Memory B cell (primary cell): ENCODE measurements at places on chromosomes 5 and 9.

- no peak overlapping the region for H3K4me3 ChIP-seq
- no peaks in the 10 kb centered on the region for H3K4me1 ChIP-seq
- H3K27me3 ChIP-seq: no peaks in the 10 kb centered on the region
- DNase-seq: no peak
Observed at GRCh38 chr9:125075997-125076396, 67.3 kb downstream of the SCAI start.

- H3K27ac ChIP-seq: no peak overlapping the region
- no peaks in the 10 kb centered on the region for H3K36me3 ChIP-seq
- H3K4me3 ChIP-seq: no peak overlapping the region
- no peaks in the 10 kb centered on the region for H3K4me1 ChIP-seq
- peaks cover 6% of the 10 kb centered on the region for H3K27me3 ChIP-seq
Observed at GRCh38 chr9:84368601-84369000, 28.0 kb upstream of the SLC28A3 start.

GRCh38 chr9:114282507-114282906, 40.4 kb upstream of the ORM1 start:
- no peak overlapping the region for H3K4me3 ChIP-seq
- H3K4me1 ChIP-seq: no peaks in the 10 kb centered on the region
- DNase-seq: no peak
- H3K27me3 ChIP-seq: peaks cover 11% of the 10 kb centered on the region

DNA sequence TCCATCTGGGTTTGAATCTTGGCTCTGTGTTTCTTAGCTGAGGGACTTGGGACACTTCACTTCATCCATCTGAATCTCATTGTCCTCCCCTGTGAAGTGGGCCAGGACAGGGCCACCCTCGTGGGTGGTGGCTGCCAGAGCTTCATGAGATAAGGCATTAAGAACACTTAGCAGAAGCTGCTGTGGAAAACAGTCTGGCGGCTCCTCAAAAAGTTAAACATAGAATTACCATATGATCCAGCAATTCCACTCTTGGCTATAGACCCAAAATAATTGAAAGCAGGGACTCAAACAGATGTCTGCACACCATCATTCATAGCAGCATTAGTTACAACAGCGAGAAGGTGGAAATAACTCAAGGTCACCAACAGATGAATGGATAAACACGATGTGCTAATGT, 42.4 kb upstream of the GGTA1 start:
- no peaks in the 10 kb centered on the region for H3K36me3 ChIP-seq
- peaks cover 11% of the 10 kb centered on the region for H3K27me3 ChIP-seq
- DNase-seq: no peak
- H3K4me1 ChIP-seq: peaks cover 4% of the 10 kb centered on the region

DNA sequence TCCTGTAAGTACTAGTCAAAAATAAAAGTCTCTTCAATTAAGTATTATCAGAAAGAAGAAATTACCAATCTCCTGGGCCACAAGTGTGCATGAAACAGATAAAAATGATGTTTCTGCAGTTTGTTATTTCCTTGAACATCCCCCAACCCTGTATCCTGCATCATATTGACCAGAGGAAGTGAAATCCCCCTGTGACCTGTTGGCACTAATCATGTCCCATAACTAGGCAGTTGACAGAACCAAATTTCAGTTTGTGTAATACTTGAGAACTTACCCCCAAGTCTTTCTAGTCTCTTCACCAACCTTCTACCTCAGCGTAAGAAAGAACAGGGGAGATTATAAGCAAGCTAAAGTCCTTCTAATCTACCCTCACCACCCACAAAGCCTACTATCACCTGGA, 368.2 kb upstream of the PDE4D start:
- H3K36me3 ChIP-seq: no peaks in the 10 kb centered on the region
- H3K4me3 ChIP-seq: no peak overlapping the region
- H3K27ac ChIP-seq: no peak overlapping the region
- H3K4me1 ChIP-seq: peaks cover 5% of the 10 kb centered on the region
- no peak for DNase-seq
- H3K27me3 ChIP-seq: no peaks in the 10 kb centered on the region

- H3K27me3 ChIP-seq: no peaks in the 10 kb centered on the region
- H3K4me1 ChIP-seq: no peaks in the 10 kb centered on the region
- H3K27ac ChIP-seq: no peak overlapping the region
- H3K4me3 ChIP-seq: no peak overlapping the region
Observed at GRCh38 chr5:51556833-51557232, 173.6 kb downstream of the ISL1 start.

GRCh38 chr9:114588210-114588609, 641 bp downstream of the ATP6V1G1 start:
- H3K36me3 ChIP-seq: peaks cover 10% of the 10 kb centered on the region
- H3K27me3 ChIP-seq: no peaks in the 10 kb centered on the region
- H3K27ac ChIP-seq: peak overlapping the region; percentile 96

DNA sequence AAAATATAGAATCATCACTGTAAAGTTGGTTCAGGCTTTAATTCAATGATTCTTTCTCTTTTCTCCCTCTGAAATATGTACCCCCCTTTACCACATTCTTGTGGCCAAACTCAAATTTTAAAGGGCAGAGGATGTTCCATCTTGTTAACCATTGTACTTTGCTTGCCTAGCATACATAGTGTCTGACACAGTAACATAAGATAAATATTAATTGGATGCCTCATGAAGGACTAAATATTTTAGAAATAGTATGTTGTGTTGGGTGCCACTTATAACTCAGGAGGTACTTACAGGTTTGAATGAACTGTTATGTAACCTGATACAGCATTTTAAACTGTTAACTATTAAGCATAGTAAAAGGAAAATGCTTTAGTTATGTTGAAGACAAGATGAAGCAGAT, 71.5 kb downstream of the NIPBL start:
- no peak overlapping the region for H3K4me3 ChIP-seq
- no peak for DNase-seq
- H3K27ac ChIP-seq: no peak overlapping the region
- peaks cover 34% of the 10 kb centered on the region for H3K4me1 ChIP-seq
- H3K36me3 ChIP-seq: no peaks in the 10 kb centered on the region

DNA sequence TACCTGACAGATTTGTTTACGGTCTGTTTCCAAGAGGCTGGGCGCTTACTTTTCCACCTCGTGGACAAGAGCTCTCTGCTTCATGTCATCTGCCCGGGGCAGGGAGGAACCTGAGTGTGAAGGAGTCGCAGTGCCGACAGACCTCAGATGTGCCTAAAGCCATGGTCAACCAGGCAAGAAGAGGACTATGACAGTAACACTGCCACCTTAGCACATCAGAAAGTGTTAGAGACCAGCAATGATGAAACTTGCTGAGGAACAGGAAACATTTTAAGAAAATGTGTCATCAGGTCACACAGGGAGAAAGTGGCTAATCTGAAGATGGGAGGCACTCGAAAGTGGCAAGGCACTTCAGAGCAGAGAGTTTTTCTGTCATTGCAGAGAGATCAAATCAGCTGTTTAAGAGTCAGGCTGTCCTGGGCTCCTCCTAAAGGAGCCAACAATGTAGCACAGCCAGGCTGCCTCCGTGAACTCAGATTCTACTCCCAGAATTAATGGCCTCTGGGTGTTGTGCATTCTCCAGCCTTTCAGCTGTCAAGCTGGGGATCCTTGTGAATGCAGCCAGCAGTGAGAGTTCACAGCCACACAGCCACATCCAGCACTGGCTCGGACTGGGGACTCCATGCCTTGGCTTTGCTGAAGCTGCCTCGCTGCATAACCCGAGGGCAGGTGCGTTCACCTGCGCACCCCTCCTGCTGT, 94.6 kb downstream of the RAPGEF1 start:
- DNase-seq: no peak
- peak overlapping the region; percentile 82 for H3K27ac ChIP-seq
- H3K4me3 ChIP-seq: no peak overlapping the region
- no peaks in the 10 kb centered on the region for H3K27me3 ChIP-seq
- H3K36me3 ChIP-seq: peaks cover 21% of the 10 kb centered on the region

GRCh38 chr9:33372900-33373299, 29.5 kb downstream of the AQP7 start:
- H3K27ac ChIP-seq: peak overlapping the region; percentile 75
- H3K27me3 ChIP-seq: no peaks in the 10 kb centered on the region
- H3K4me1 ChIP-seq: no peaks in the 10 kb centered on the region

DNA sequence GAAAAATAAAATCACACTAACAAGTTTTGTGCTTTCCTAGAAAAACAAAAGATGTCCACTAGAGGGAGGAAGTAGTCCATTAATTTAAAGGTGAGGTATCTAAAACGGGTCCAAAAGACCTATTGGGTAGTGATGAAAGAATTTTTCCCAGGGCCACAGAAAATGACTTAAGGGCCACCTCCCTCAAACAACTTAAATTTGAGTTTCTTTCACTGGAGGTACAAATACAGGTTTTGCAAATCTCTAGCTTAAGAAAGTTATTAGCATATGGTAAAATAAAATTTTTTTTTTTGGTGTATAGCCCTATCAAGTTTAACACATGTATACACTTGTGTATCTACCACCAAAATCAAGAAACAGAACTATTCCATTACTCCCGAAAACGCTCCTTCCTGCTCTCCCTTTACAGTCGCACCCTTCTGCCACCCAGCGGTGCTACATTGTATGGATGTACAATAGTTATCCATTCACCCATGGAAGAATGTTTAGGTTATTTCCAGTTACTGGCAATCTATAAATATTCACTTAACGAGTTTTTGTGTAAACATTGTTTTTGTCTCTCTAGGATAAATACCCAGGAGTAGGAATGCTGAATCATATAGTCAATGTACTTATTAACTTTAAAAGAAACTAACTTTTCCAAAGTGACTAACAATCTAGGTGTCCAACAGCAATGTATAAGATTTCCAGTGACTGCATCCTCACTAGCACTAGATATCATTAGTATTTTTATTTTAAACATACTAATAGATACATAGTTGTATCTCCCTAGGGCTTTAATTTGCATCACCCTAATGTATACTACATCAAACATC, 21.9 kb downstream of the DEPDC1B start:
- H3K36me3 ChIP-seq: no peaks in the 10 kb centered on the region
- DNase-seq: no peak
- no peaks in the 10 kb centered on the region for H3K27me3 ChIP-seq
- no peaks in the 10 kb centered on the region for H3K4me1 ChIP-seq
- peak overlapping the region; percentile 45 for H3K27ac ChIP-seq

DNA sequence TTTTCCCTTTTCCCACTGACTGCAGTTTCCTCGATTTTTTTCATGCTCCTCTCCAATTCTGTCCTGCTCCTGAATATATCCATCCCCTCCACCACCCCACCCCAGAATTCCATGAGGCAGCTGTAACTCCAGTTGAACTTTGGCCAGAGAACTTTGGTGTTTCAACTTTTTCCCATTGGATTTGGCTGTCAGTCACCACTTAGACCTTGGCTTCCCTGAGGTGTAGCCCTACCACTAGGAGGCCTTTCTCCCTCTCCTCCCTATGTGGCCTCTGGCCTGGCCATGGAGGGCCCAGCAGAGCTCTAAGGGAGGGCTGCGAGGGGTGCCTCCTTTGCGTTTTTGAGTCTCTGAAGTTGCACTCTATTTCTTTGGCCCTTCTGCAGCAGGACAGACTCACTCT, 261.3 kb downstream of the PIK3R1 start:
- H3K4me3 ChIP-seq: no peak overlapping the region
- no peak overlapping the region for H3K27ac ChIP-seq
- no peak for DNase-seq
- no peaks in the 10 kb centered on the region for H3K36me3 ChIP-seq
- peaks cover 4% of the 10 kb centered on the region for H3K27me3 ChIP-seq
- H3K4me1 ChIP-seq: no peaks in the 10 kb centered on the region

DNA sequence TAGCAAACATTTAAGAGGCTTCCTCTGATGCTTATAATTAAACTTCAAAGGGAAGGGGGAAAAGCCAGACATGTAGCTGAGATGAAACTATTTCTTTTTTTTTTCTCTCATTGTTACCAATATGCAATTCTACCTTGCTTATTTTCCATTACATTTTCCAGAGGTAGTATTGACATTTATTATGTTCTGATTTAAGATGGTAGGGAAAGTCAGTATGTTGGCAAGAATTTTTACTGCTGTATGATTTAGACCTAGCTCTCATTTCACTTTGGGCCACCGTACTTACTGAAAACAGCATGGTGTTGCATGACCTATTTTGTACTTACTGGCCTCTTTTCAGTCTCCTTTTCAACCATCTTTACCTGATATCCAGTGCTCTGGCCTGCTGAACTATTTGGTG, 9.6 kb upstream of the SPINK6 start:
- H3K27me3 ChIP-seq: peaks cover 1% of the 10 kb centered on the region
- DNase-seq: no peak
- H3K4me3 ChIP-seq: no peak overlapping the region
- H3K27ac ChIP-seq: no peak overlapping the region

GRCh38 chr5:110371011-110371724, 355.3 kb downstream of the TMEM232 start:
- peaks cover 11% of the 10 kb centered on the region for H3K4me1 ChIP-seq
- DNase-seq: no peak
- peak overlapping the region; percentile 77 for H3K27ac ChIP-seq
- no peaks in the 10 kb centered on the region for H3K36me3 ChIP-seq
- no peak overlapping the region for H3K4me3 ChIP-seq
- H3K27me3 ChIP-seq: peaks cover 6% of the 10 kb centered on the region

GRCh38 chr5:140554454-140554853, 2.8 kb downstream of the SRA1 start:
- H3K27me3 ChIP-seq: no peaks in the 10 kb centered on the region
- H3K36me3 ChIP-seq: peaks cover 25% of the 10 kb centered on the region
- no peak overlapping the region for H3K4me3 ChIP-seq
- peaks cover 44% of the 10 kb centered on the region for H3K4me1 ChIP-seq
- no peak for DNase-seq

DNA sequence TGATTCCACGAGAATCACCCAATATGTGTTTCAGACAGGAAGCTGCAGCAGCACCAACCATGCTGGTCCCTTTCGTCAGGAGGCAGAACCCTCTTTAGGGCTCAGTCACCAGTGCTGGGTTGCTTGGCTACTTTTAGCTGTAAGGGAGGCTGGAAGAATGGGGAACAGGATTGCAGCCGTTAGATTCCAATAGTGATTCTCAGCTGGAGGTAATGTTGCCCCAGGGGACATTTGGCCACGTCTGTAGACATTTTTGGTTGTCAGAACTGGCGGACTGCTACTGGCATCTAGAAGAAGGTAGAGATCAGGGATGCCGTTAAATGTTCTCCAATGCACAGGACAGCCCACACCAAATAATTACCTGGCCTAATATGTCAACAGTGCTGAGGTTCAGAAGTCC, 81.8 kb downstream of the ANKRD33B start:
- no peak for DNase-seq
- no peak overlapping the region for H3K4me3 ChIP-seq
- peak overlapping the region; percentile 59 for H3K27ac ChIP-seq
- no peaks in the 10 kb centered on the region for H3K27me3 ChIP-seq
- H3K4me1 ChIP-seq: peaks cover 25% of the 10 kb centered on the region
- peaks cover 15% of the 10 kb centered on the region for H3K36me3 ChIP-seq

- no peaks in the 10 kb centered on the region for H3K27me3 ChIP-seq
- H3K27ac ChIP-seq: no peak overlapping the region
- peaks cover 51% of the 10 kb centered on the region for H3K4me1 ChIP-seq
- no peak overlapping the region for H3K4me3 ChIP-seq
- peaks cover 8% of the 10 kb centered on the region for H3K36me3 ChIP-seq
Observed at GRCh38 chr5:96968614-96969013, 32.7 kb downstream of the LNPEP start.

GRCh38 chr9:110566156-110566555, 13.4 kb downstream of the SVEP1 start:
- no peaks in the 10 kb centered on the region for H3K4me1 ChIP-seq
- H3K27me3 ChIP-seq: peaks cover 5% of the 10 kb centered on the region
- no peaks in the 10 kb centered on the region for H3K36me3 ChIP-seq
